ENCODE measurements at places on chromosomes 7 and 10. TPM values are rescaled to one million over a fixed set of nuclear protein-coding genes. Genes with fewer than 3 reads are reported as not detected.

The ZNF853 gene
- 1.6 TPM for total RNA-seq

The NAPEPLD gene
- total RNA-seq, result 33.9 TPM

The FXYD4 gene
- not detected for total RNA-seq

The GNG11 gene
- total RNA-seq, result 56.9 TPM

The NUDT13 gene
- 1.8 TPM for total RNA-seq

The FRMD4A gene
- total RNA-seq, result 32.1 TPM

The ING3 gene
- 6.7 TPM for total RNA-seq

The AKR1D1 gene
- not detected for total RNA-seq

The GHITM gene
- total RNA-seq, result 117 TPM

The EBF3 gene
- 14.7 TPM for total RNA-seq

The MRM2 gene
- total RNA-seq, result 20.7 TPM

The STOX1 gene
- 0.09 TPM for total RNA-seq

The SPDYE16 gene
- total RNA-seq, result 0.09 TPM

The PARP12 gene
- 14.0 TPM for total RNA-seq

The UTF1 gene
- total RNA-seq, result not detected

The SCART1 gene
- 1.6 TPM for total RNA-seq

The C10orf62 gene
- not detected for total RNA-seq

The GNAT3 gene
- not detected for total RNA-seq

The NEBL gene
- total RNA-seq, result 4.3 TPM

The WNT16 gene
- 0.16 TPM for total RNA-seq

The TMEM130 gene
- total RNA-seq, result 0.57 TPM

The PNLIPRP1 gene
- total RNA-seq, result not detected

The UFSP1 gene
- total RNA-seq, result 3.3 TPM

Data from fibroblast of the aortic adventitia (primary cell).